ENCODE measurements at places on chromosomes 1 and 21.

GRCh38 chr1:25050165-25050564, 120.1 kb upstream of the RUNX3 start:
- no peak for DNase-seq

GRCh38 chr1:190119683-190120082, 358.0 kb downstream of the BRINP3 start:
- DNase-seq, result no peak

GRCh38 chr1:218466341-218467010, 121.3 kb downstream of the TGFB2 start:
- no peak for DNase-seq

GRCh38 chr1:34441259-34442069, 264.8 kb downstream of the C1orf94 start:
- no peak for DNase-seq

- no peak for DNase-seq
Measured at GRCh38 chr1:25617625-25618432, 1.2 kb downstream of the MAN1C1 start.

DNA sequence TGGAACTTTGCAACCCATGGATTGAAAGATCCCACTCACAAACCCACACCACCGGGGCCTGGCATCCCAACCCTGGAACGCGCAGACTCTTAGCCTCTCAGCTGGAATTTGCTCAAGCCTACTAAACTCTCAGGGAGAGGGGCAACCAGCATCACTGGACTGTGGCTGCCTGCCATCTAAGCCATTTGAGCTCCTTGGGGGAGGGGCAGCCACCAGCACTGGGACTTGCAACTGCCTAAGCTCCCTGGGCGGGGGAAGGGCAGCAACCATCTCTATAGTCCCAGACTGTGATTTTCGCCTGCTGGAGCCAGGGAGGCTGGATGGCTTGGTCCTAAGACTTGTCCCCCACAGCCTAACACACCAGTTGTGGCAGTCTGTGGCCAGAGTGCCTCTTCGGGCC, 122.3 kb downstream of the SNX7 start:
- no peak for DNase-seq

DNA sequence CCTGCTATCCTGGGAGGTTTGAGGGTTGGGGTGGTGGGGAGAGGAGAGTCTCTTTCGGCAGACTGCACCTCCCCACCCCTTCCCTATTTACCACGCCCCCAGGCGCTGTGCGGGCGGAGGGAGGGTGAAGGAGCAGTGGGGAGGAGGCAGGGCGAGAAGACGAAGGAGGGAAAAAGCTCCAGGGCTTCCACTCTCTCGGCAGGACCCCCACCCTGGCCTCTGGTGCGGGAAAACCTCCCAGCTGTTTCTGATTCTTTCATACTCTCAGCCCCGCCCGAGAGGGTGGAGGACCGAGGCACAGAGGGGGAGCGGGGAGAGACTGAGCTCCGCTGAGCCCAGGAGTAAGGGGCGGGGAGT, 866 bp upstream of the WNT2B start:
- no peak for DNase-seq

DNA sequence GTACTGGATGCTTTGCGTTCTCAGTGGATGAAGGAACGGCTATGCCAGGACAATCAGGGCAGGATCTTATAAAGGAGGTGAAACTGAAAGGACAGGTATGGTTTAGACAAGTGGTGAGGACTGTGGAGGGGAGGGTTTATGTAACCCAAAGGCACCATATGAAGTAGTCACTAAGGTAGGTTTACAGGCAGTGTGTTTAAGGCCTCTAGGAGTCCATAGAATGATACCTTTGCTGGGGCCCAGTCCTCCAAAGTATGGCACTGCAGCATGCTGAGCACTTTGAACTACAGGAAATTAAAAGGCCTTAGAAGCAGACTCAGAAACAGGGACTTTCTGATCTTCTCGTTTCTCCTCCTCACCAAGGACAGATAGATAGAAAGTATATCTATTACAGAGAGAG, 304.7 kb upstream of the USP25 start:
- DNase-seq, result no peak

- peak; percentile 11 for DNase-seq
Measured at GRCh38 chr1:235971020-235971419, 93.9 kb downstream of the NID1 start.

DNA sequence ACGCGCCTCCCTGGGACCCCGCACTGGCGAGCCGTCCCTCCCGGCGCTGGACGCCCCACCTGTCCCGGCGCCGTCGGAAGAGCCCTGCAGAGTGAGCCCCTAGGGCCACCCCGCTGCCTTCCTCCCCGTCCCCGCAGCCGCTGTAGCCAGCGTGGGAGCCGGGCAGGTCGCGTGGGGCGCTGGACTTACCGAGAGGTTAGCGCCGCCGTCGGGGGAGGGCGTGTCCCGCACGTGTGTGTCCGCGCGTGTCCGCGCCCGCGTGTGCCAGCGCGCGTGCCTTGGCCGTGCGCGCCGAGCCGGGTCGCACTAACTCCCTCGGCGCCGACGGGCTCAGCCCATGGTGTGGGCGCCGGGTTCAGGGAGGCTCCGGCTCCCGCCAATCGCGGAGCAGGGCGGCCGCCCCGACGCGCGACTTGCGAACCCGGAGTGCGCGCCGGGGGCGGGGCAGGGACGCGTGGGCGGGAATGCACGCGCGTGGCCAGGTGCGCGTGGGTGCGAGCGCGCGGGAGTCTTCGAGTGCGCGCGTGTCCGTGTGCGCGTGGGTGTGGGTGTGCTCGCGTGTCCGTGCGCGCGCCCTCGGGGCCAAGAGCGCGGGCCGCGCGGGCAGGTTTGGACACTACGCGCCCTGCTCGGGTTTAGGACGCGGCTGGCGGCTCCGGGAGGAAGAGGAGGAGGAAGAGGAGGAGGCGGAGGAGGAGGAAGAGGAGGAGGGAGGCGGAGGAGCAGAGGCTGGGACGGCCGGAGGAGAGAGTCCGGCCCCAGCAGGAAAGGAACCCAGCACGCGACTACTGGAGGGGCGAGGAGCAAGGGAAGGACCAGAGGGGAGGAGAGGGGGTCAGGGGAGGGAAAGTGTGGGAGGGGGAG, 145.2 kb upstream of the ETS2 start:
- no peak for DNase-seq
